NCI-H2081 treated with DMSO at 0.1 percent for 48 hours (cell line): ENCODE measurements at places on chromosomes 16 and 17.

DNA sequence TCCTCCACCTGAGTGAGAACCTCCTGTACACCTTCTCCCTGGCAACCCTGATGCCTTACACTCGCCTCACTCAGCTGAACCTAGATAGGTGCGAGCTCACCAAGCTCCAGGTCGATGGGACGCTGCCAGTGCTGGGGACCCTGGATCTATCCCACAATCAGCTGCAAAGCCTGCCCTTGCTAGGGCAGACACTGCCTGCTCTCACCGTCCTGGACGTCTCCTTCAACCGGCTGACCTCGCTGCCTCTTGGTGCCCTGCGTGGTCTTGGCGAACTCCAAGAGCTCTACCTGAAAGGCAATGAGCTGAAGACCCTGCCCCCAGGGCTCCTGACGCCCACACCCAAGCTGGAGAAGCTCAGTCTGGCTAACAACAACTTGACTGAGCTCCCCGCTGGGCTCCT, 679 bp downstream of the GP1BA start:
- no peak for DNase-seq

DNA sequence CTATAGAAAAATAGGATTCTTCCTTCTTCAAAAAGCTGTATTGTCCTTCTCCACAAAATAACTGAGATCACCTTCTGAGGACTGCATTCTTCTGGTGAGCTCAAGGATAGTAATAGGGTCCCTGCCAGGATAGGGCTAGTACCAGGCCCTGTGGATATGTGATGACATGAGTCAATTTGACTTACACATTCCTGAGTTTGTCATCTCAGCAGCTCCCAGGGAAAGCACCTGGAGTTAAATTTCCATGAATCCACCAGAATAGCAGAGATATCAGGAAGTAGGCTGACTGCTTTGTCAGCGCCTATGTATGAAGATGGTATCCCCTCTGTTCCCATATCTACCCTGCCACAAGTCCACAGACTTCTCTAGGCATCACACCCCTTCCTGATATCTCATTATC, 225.8 kb downstream of the PMP22 start:
- DNase-seq = no peak

GRCh38 chr16:80580109-80580832, 39.5 kb downstream of the DYNLRB2 start:
- no peak for DNase-seq

DNA sequence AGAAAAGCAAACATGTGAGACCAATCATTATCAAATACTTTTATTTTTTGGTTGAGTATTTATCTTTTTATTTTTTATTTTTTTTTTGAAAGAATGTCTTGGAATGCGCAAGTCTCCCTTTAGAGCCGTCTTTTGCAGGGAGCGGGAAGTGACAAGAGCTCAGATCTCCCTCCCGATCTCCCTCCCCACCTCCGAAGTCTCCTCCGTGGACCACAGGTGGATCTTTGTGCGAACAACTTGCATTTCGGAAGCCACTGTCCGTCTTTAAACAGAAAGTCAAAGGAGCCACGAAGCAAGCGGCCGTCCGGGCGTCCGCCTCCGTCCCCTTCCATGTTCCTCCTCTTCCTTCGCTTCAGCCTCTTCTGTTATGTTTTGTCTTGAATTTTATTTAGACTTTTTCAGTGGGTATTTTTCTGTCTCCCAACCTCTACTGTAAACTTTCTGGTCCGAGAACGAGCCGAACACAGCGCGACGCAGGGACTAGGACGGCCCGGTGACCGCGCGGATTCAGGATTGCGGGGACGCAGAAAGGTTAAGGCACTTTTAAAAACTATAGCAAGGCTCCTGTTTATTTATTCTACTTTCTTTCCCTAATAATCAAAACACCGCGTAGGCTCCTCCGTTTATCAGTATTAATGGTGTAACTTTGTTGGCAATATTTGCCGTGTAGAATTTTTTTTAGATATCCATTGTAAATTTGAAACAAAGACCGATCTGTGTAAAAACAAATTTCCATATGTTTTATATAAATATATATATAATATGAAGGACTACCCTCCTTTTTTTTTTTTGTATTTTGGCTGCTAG, 3.3 kb downstream of the FOXF1 start:
- DNase-seq = no peak

DNA sequence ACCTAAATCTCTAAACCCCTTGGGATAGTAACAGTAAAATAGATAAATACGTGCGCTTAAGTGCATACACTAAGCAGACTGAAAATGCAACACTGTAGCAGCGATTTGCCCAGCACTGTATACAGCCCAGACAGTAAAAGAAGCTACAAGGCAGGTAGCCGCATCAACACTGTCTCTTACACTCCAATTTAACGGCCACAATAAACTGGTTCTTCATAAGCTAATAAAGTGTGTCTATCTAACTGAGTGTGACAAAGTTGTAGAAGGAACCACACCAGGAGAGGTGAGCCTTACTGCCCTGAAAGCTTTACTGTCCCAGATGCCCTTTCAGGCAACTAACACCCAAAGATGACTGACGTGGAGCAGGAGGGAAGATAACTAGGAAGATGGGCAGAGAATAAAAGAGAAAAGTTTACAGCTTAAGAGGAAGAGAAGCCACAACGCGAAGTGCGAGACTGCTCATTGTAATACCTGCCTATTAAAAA, 847 bp downstream of the ZDHHC7 start:
- no peak for DNase-seq

DNA sequence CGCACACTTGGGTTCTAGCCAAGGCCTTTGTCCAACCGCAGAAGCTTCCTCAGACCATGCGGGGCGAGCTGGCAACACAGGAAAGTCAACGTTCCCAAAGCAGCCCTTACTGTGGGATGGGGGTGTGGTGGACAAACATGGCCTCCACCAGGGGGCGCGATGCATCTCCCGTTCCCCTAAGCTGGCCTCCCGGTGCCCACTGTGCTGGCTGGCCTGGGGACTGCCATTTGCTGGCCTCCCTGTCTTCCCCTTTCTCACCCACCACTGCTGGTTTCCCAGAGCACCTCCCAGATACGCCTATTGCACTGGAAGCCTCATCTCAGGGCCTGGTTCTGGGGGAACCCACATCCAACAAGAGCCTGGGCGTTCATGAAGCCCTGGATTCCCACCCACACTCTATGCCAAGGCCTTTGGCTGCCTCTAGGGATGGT, 145.3 kb downstream of the IRF8 start:
- no peak for DNase-seq

DNA sequence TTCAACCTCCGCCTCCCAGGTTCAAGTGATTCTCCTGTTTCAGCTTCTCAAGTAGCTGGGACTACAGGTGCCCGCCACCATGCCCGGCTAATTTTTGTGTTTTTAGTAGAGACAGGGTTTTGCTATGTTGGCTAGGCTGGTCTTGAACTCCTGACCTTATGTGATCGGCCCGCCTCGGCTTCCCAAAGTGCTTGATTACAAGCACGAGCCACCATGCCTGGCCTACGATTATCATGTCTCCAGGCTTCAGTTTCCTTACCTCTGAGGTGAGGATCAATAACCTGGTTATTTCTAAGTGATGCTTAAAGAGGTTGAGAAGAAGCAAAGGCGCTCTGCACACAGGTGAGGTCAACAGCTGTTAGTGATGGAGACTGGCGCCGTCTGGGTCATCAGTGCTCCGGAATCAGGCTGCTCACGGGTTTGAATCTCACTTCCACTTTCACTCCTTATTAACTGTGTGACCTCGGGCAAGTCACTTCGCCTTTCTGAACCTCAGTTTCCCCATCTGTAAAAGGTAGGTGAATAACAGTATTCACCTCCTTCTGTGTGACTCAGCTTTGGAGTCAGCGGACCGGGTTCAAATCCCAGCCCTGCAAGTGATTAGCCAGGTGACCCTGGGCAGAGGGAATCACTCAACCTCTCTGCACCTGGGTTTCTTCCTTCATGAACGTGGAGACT, 745 bp upstream of the ABCC1 start:
- DNase-seq = no peak

DNA sequence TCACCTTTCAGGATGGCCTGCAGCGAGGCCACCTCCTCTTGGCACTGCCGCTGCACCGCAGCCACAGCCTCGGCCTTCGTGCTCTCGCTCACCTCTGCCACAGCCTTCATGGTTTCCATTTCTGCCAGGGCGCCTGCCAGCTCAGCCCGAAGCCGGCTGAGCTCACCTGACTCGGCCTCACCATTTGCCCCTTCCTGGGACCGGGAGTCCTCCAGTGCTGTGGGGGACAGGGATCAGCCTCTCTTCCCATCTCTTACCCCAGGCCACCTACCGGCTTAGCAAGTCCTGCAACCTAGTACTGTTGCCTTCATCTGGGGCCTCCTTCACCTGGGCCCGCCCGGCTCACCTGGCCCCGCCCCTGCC, 658 bp downstream of the RABEP2 start:
- DNase-seq = no peak

DNA sequence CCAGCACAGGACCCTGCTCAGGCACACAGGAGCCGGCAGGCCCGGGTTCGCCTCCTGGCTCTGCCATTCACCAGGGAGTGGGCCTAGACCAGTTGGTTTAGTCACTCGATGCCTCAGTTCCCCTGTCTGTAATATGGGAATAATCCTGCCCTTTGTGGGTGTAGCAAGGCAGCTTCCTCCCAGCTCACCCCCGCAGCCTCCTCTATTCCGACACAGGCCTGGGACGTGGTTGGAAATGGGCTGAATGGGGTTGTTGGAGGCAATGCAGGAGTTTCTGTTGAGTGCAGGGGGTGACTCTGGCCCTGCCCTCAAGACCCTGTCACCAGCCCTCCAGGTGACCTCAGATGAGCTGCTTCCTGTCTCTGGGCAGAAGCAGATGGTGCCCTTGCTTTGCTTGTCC, 19.8 kb downstream of the SLC5A10 start:
- no peak for DNase-seq

DNA sequence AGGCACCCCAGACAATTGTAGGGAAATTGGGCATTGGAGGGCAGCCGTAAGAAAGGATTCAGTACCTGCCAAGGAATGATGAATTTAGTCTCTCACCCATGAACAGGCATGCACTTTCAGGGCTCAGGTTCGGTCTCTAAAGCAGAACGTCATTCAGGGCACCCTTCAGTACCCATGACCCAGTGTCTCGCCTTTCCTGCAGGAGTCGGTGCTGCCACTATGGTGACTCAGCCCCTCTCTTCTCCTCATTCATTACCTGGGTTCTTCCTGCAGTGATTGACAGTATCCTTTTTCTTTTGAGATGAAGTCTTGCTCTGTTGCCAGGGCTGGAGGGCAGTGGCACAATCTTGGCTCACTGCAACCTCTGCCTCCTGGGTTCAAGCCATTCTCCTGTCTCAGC, 8.4 kb downstream of the SOST start:
- no peak for DNase-seq

DNA sequence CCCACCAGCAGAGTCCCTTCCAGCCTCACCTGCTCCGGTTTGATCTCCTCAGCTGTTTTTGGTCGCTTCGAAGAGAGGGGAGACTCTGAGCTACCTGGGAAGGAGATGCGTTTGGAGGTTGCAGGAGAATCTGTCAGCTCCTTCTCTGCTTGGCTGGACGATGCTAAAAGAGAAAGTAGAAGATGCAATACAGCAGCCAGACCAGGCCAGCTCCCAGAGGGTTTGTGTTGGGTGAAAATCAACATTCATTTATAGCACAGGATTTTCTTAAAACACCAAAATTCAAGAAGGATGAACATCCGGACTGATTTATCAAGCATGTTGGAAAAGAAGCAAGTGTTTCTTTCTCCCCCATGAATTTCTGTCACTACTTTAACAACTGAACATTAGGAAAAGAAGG, 236.1 kb downstream of the ZFHX3 start:
- no peak for DNase-seq

GRCh38 chr16:1877089-1877488, 5.1 kb upstream of the MEIOB start:
- no peak for DNase-seq

- no peak for DNase-seq
These were observed 40.1 kb upstream of the RBBP6 start for GRCh38 chr16:24499193-24499814.

- no peak for DNase-seq
These were observed 4.8 kb upstream of the GOSR1 start for GRCh38 chr17:30472238-30472890.

- no peak for DNase-seq
These were observed 341.5 kb downstream of the SNX29 start for GRCh38 chr16:12317856-12318537.

GRCh38 chr17:9002606-9003354, 18.5 kb upstream of the NTN1 start:
- DNase-seq = no peak

DNA sequence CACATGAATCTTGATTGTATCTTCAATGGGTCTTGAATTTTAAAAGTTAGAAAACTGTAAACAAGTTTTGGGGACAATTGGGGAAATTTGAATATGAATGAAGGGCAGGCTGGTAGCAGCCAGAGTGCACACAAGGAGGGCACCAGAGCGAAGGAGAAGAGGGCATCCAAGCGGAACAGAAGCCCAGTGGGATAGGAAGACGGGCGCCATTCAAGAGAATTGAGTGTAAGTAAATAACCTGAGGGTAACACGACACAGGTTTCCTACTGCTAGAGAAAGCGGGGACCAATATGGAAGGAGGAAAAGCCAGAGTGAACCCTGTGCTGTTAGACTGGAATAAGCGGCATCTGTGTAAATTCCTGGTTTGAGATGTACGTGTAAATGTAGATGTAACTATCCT, 115.1 kb upstream of the CCL2 start:
- no peak for DNase-seq

- no peak for DNase-seq
These were observed 2.7 kb downstream of the HS3ST3B1 start for GRCh38 chr17:14303343-14304221.

DNA sequence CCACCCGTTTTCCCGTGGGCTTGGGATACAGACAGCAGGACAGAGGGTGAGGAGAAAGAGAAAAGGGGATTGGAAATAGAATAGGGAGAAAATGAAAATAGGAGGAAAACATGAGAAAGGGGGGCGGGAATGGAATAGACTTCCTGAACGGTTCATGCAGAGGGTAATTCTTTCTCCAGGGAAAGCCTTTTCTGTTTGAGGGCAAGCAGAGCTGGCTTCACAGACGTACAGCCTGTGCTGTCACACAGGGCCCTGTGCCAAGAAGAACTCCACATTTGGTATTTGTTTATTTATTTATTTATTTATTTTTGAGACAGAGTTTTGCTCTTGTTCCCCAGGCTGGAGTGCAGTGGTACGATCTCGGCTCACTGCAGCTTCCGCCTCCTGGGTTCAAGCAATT, 12.0 kb downstream of the MILR1 start:
- DNase-seq = no peak

DNA sequence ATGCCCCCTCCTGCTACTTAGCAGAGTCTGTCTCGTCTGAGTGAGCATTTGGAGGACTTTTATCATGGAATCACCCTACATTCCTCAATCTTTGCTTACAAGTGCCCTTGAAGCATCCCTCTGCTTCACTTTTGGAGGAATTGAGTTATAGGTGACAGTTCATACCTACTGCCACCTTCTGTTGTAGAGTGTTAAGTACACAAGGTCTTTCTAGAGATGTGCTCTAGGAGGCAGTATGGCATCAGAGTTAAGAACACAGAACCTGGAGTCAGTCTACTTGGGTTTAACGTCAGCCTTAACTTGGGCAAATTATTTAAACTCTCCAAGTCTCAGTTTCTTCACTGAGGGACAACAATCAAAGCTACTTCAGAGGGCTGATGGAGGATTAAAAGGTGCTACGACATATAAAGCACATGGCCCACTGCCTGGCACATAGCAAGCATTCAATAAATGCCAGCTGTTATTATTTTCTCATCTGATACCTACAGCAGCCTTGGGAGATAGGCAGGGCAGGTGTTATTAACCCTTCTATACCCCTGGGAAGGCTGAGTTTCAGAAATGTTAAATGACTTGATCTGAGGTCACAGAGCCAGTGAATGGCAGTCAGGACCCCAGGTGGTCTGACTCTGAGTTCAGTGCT, 62.2 kb downstream of the UTP18 start:
- DNase-seq = no peak
